ENCODE measurements at places on chromosomes 3 and 15.
A peak's percentile ranks its signal among the peaks of the same experiment; 100 is the strongest.

- no peak for DNase-seq
These were observed 6.8 kb upstream of the RTP2 start for GRCh38 chr3:187709155-187709554.

GRCh38 chr3:14210843-14211594 lies 32.4 kb downstream of the LSM3 start:
- no peak for DNase-seq

DNA sequence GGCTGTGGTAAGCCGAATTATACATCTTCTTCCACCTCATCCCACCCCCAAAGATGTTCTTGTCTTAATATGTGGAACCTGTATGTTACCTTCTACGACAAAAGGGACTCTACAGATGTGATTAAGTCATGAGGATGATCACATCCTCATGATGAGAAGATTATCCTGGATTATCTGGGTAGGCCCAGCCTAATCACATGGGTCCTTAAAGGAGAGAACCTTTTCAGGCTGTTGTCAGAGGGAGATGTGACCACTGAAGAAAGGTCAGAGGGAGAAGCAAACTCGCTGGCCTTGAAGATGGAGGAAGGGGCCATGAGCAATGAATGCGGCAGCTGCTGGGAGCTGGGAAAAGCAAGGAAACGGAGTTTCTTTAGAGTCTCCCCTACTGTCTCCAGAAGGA lies 12.9 kb upstream of the SCG3 start:
- DNase-seq = no peak

GRCh38 chr3:122403489-122403888 lies 12.4 kb downstream of the WDR5B start:
- peak; percentile 77 for DNase-seq

GRCh38 chr3:16279010-16279801 lies 14.2 kb downstream of the OXNAD1 start:
- DNase-seq = no peak

GRCh38 chr3:536417-536813 lies 339.9 kb downstream of the CHL1 start:
- DNase-seq = no peak

- DNase-seq = no peak
These were observed 5.3 kb upstream of the HDAC11 start for GRCh38 chr3:13474776-13475303.

DNA sequence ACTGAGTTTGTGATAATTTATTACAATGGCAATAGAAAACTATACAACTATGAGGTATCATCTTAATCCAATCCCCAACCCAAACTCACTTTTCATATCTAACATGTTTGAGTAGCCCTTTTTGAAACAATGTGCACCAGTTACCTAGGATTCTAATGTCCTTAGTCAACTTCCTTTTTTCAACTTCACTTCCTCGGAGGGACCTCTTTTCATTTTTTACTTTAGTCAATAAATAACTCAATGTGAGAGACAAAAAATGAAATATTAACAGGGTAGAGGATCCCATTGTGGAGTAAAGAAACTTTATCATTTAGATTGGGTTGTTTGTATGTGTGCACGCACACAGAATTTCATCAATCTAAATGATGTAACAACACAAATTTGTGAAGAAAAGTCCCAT lies 193.6 kb upstream of the LRRC3B start:
- DNase-seq = no peak

GRCh38 chr3:11671648-11672100 lies 28.0 kb upstream of the VGLL4 start:
- DNase-seq = no peak

DNA sequence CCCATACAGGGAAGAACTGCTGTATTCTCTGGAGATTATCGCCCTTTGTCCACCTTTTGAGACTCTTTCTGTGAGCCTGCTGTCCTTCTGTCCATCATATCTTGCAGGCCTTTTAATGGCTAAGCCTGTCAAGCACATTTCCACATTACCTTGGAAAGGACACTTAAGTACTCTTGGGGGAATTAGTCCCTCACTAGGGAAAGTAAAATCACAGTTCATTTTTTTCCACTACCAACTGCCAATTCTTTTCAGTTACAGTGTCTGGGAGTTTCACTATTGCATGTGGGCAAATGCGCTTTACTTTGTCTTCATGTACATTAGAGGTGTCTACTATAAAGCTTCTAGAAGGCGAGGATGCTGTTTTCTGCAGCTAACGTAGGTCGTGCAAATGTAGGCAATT lies 242.1 kb downstream of the NSUN3 start:
- no peak for DNase-seq

DNA sequence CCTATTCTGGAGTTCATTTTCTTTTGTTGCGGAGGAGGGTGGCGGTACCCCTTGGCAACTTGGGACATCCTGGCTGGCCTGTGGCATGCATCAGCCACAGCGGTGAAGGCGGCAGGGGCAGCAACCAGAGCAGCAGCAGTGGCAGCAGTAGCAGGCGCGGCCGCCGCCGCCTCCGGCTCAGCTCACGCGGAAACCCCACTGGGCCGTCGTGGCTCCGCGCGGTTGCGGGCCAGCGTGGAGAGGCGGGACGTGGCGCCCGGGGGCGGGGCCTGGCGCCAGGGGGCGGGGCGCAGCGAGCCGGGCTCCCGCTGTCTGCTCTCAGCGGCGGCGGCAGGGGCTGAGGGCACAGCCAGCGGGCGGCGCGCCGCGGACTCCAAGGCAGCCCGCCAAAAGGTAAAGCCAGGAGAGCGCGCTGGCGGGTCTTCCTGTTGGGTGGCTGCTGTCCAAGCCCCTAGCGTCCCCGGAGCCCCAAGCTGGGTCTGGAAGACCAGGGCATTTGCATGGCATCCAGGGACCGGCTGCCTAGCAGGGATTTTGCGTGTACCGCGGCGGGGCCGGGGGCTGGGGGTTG lies 334.4 kb upstream of the THRB start:
- DNase-seq = no peak

- DNase-seq = no peak
These were observed 132.3 kb downstream of the SUCLG2 start for GRCh38 chr3:67522081-67522480.

DNA sequence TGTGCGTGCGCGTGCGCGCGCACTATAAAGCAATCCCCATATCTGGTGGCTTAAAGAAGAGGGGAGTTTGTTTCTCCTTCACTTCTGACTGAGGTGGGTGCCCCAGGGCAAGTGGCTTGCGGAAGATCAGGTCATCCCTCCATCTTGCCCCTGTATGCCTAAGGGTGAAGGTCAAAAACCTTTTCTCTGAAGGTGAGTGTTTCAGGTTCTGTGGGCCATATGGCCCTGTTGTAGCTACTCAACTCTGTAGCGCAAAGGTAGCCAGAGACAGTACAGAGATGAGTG lies 5.5 kb downstream of the ABTB1 start:
- DNase-seq = no peak

DNA sequence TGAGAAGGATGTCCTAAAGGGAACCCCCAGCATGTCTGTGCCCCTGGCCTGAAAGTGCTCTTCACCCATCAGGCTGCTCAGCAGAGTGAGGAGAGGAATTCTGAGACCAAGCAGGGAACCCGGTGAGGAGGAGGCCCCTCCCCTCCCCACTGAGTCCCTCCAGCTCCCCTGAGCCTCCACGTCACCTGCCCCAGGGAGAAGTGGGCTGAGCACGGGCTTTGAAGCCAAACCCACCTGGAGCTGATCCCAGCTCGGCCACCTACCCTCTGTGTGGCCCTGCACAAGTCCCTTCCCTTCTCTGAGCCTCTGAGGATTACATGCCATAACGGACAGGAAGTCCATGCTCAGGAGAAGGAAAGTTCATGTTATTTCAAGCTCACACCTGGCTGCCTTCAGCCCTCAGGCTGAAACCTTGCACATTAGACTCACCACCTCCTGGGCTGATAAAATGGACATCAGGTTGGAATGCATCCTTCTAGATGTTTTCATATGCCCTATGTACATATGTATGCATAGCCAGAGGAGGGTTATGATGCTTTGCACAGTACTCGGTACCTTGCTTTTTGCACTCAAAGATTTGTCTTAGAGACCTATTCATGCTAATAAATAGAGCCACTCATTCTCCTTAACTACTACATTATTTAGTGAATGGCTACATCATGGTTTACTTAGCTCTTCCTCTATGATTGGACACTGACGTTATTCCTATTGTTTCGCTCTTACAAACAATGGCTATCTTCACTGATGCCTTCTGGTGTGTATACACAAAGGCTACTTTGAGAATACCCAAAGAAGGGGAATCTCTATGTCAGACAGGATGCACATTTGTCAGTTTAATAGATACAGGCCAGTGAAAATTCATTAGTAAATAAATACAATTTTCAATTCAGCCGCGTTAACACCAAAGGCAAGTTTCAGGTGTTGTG lies 31.6 kb upstream of the GATA2 start:
- no peak for DNase-seq

DNA sequence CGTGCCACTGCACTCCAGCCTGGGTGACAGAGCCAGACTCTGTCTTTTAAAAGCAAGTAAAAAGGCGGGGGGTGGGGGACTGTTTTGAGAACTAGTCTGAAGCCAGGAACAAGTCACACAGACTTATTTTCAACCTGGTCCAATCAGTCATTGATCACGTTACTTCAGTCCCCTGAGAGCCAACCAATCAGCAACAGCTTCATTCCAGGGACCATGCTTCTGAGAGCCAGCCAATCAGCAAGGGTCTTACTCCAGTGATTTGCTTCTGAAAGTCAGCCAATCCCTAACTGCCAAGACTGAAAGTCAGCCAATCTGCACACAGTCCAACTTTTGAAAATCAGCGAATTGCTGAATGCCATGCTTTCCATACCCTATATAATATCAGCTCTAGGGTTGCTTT lies 48.6 kb upstream of the C15orf39 start:
- DNase-seq = peak; percentile 28

DNA sequence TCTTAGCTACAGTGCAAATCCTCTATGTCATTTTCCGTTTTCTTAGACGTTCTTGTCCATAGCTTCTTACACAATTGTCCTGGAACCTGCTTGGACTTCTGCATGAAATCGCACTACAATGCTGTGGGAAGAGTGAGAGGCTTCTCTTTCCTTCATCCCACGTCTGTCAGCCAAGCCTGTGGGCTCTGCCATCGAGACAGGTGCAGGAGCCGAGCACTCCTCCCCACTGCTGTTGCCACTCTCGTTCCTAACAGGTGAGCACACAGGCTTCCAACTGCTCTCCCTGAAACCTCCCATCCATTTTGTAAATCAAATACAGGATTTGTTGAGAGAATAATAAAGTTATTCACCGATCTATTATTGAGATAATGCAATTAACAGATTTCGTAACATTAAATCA lies 23.5 kb downstream of the ZXDC start:
- no peak for DNase-seq

DNA sequence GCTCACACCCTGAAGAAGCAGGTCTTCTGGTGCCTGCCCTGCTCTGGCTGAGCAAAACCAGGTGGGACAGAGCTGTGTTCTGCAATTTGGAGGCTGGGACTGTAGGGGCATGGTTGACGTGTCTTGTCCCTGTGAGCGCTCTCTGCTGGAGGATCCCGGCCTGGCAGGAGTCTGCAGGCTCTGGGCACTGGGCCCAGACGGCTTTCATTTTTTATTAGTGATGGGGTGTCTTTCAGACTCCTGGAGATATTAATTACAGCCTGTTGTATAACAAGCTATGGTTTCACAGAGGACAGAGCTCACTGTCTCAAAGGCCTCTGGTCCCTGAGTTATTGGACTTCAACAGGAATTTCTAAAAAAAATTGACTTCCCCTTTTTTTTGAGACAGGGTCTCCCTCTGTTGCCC lies 29.5 kb upstream of the ZNF710 start:
- peak; percentile 41 for DNase-seq

DNA sequence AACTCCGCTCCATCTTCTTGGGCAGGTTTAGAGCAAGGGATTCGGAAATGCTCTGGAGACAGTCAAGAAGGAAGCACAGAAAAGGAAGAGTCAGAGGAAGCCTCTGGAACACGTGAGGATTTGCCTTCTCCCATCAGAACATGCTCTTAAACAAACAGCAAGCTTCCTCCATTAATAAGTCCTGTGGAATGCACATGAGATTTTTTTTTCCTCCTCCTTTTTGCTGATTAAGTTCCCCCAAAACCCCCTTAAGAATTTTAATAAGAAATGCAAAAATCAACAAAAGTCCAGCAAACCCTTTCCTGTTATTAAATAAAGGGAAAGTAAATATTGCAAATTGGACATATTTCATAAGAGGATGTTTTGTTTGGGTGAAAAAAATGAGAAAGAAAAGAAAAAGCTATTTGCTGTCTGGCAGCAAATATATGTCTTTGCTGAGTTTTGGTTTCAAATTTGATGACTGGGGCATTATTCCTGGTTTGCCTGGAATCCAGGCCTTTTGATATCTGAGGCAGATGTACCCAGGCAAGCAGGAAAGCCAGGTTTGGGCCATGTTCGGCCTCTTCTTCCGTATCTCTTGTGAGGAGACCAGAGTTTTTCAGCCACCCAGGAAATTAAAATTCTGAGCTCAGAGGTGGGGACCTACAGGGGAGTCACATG lies 7.9 kb upstream of the TSEN2 start:
- peak; percentile 62 for DNase-seq

DNA sequence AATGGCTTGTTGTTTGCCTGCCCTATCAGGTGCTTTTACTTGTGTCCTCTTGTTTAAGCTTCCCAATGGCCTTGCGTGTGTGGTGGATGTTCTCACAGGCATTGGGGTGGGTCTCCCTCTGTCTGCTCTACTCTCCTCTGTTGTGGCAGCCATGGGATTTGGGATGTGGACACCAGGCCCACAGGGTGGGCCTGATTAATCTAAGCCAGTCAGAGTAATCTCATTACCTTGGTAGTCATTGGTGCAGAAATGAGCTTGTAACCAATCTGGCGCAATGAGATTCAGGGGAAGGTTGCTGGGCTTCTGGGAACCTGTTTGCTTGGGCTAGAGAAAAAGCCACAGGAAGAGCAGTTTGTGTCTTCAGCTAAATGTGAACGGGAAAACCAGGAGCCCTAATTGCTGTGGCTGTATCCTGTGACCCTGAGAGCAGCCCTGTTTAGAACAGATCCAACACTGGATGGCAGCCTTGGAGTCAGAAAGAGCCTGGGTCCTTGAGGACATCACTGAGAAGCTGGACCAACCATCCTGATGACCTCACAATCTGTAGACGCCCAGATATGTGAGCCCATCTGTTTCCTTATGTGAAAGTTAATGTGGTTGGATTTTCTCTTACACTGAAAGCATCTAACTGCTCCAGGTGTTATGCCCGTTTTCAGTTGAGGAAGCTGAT lies 157.3 kb upstream of the UBE2E1 start:
- no peak for DNase-seq

GRCh38 chr3:195131176-195131575 lies 139.8 kb downstream of the XXYLT1 start:
- DNase-seq = no peak

GRCh38 chr15:50134524-50135024 lies 15.5 kb upstream of the ATP8B4 start:
- peak; percentile 67 for DNase-seq

- peak; percentile 59 for DNase-seq
These were observed 32.8 kb upstream of the ST3GAL6 start for GRCh38 chr3:98730338-98730737.

GRCh38 chr3:128463771-128464170 lies 2.9 kb downstream of the DNAJB8 start:
- no peak for DNase-seq
